Lung microvascular endothelial cell (primary cell): ENCODE measurements at places on chromosomes 6 and 20.

DNA sequence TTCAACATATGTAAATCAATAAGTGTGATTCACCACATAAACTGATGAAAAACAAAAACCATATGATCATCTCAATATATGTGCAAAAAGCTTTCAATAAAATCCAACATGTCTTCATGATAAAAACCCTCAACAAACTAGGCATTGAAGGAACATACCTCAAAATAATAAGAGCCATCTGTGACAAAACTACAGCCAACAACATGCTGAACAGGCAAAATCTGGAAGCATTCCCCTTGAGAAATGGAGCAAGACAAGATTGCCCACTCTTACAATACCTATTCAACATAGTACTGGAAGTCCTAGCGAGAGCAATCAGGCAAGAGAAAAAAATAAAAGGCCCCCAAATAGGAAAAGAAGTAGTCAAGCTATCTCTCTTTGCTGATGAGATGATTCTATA lies 76.5 kb downstream of the OTOR start:
- no peak for DNase-seq

GRCh38 chr20:46406986-46407670 lies 713 bp upstream of the ELMO2 start:
- DNase-seq, result peak; percentile 8

DNA sequence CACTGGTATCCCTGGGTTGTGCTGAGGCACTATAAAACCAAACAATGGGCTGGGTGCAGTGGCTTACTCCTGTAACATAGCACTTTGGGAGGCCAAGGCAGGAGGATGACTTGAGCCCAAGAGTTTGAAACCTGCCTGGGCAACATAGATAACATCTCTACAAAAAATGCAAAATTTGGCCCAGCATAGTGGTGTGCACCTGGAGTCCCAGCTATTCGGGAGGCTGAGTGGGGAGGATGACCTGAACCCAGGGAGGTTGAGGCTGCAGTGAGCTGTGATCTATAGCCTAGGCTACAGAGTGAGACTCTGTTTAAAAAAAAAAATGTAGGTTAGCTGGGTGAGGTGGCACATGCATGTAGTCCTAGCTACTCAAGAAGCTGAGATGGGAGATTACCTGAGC lies 7.7 kb upstream of the SLC4A11 start:
- no peak for DNase-seq

GRCh38 chr20:46304361-46304760 lies 3.9 kb downstream of the CDH22 start:
- no peak for DNase-seq

DNA sequence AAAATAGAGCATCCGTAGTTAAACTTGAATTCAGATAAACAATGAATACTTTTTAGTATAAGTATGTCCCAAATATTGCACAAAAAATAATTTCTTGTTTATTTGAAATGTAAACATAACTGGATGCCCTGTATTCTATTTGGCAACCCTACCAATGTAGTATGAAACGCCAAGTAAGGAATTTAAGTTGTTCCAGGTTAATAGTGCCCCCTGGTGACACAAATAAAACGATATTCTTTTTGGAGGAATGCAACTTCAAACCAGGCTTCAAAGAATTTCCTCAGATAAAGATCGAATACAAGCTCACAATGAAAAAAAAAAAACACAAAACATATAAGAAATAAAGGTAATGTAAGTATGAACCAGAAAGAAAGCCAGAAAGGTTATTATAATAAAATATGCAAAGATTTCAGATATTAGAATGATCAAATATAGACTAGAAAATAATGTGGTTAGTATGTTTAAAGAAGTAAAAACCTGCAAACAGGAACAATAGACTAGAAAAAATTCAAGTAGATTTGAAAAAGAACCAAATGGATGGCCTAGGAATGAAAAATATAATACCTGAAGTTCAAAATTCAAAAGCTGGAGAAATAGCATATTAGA lies 18.4 kb upstream of the AKAP7 start:
- peak; percentile 66 for DNase-seq
